ENCODE measurements at places on chromosomes 5 and 9.
A peak's percentile ranks its signal among the peaks of the same experiment; 100 is the strongest.

- no peak for DNase-seq
Observed at GRCh38 chr9:106449336-106449927, 413.5 kb upstream of the ZNF462 start.

- no peak for DNase-seq
Observed at GRCh38 chr5:38642189-38642911, 85.9 kb upstream of the LIFR start.

DNA sequence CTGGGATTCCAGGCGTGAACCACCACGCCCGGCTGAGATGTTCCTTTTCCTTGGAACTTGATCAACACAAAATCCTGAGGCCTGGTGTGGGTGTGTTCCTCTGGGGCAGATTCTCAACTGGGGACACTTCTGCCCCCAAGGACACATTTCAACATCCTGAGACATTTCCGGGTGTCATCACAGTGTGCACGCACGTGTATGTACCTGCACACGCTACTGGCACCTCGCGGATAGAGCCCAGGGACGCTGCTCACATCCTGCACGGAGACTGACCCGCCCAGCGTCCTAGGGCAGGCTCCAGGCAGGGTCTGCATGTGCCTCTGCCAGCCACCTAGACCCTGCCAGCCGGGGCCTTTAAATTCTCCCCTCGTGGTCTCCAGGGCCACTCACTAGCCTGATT, 8.0 kb downstream of the SAPCD2 start:
- DNase-seq, result no peak

DNA sequence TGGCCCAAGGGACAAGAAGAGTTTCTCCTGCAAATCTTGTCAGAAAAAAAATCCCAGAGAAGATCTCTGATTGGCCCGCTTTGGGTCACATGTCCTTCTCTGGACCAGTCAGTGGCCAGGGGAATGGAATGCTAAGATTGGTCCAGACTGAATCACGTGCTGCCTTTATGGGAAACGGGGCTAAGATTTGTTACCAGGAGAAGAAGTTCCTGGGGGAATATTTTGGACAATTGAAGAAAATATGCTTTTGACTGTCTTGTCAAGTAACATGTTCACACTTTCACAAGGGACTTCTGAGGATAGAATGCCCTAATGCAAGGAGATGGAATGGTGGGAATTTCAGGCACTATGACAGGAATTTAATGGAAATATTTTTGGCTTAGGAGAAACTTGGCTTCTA, 74.1 kb upstream of the SH3PXD2B start:
- no peak for DNase-seq

- no peak for DNase-seq
Observed at GRCh38 chr5:96905864-96906263, 29.6 kb downstream of the ERAP2 start.

GRCh38 chr9:38662763-38663593, 42.6 kb upstream of the ANKRD18A start:
- DNase-seq, result no peak

GRCh38 chr9:99594056-99594780, 227.5 kb upstream of the NR4A3 start:
- DNase-seq, result no peak

- no peak for DNase-seq
Observed at GRCh38 chr5:130286971-130287370, 382.7 kb downstream of the CHSY3 start.

DNA sequence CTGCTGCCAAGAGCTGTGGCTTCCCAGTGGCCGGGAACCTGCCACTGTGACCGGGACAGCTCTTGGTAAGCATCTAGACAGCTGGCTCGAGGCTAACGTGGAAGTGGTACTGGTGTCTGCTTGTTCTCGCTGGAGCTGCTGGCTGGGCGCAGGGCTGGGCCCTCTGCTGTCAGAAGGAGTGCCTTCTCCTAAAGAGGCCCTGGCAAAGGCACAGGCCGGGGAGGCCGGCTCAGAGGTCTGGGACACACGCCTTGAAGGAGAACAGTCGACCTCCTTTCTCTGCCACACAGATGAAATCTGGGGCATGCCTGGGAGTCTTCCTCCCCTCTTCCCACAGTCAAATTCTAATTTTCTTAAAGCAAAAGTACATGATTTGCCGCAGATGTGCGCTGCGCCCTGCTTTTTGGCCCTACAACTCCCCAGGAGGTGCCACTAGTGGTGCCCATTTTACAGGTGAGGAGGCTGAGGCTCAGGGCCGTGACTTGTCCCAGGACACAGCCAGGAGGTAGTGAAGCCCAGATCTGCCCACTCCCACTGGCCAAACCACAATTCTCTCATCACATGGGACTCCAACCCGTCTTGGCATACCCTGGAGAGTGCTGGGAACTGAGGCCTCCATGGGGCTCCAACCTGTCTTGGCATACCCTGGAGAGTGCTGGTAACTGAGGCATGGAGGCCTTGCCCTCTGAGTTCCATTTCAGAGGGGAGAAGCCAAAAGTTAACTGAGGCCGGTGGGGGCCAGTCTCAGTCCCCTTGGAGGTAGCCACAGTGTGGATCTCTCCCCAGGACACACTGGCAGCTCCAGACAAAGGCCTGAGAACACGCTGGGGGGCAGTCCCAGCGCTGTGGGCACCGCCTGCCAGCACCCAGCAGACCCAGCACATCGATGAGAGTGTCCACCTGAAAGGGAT, 12.0 kb upstream of the RXRA start:
- no peak for DNase-seq

DNA sequence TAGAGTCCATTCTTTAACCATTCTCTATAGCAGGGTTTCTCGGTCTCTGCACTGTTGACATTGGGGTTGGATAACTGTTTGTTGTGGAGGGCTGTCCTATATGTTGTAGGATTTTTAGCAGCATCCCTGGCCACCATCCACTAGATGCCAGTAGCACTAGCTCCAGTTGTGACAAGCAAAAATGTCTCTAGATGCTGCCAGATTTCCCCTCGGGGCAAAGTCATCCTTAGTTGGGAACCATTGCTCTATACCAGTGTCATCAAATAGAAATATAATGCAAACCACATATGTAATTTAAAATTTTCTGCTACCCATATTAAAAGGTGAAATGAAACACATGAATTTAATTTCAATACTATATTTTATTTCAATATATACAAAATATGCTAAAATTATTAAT, 2.9 kb downstream of the TTC23L start:
- DNase-seq, result no peak

GRCh38 chr5:96256795-96257470, 176.1 kb downstream of the PCSK1 start:
- peak; percentile 21 for DNase-seq

DNA sequence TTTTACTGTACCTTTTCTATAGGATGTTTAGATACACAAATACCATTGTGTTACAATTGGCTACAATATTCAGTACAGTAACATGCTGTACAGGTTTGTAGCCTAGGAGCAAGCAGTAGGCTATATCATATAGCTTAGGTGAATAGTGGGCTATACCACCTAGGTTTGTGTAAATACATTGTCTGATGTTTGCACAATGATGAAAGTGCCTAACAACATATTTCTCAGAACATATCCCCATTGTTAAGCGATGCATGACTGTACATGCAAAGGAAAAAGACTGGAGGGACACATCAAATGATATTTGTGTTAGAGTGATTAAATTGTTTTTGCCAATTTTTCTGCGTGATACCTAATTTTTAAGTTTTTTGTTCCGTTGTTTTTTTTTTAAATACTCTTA, 5.3 kb downstream of the CHMP5 start:
- DNase-seq, result no peak

DNA sequence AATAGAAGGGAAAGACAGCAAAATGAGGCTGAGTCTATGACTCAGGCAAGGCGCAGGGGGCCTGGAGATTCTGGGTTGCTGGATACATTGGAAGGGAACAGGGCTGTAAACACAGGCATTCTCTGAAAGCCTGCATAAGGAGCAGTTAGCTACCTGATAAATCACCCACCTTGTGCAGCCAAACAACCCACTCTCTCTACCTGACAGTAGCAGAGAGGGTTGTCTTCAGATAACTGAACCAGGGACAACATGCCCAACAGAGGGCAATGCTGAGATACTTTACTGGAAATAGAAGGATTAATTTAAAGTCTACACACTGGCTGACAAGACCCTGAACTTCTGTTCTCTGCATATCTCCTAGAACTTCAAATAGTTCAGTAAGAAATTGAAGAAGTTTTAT, 161.6 kb downstream of the KCTD16 start:
- no peak for DNase-seq

GRCh38 chr5:601771-602465, 10.2 kb upstream of the CEP72 start:
- no peak for DNase-seq

- no peak for DNase-seq
Observed at GRCh38 chr9:7871977-7872730, 72.6 kb upstream of the DMAC1 start.

DNA sequence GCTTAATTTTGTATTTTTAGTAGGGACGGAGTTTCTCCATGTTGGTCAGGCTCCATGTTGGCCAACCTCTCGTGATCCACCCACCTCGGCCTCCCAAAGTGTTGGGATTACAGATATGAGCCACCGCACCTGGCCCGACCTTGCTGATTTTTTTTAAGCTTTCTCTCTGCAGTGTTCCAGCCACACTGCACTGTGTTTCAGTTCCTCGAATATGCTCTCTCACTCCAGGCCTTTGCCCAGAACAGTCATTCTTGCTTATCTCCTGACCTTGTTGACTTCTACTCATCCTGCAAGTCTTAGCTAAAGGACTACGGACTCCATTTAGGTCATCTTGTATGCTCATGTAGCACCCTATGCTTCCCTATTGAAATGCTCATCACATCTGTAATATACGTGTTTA, 3.3 kb downstream of the SNAPC3 start:
- no peak for DNase-seq

DNA sequence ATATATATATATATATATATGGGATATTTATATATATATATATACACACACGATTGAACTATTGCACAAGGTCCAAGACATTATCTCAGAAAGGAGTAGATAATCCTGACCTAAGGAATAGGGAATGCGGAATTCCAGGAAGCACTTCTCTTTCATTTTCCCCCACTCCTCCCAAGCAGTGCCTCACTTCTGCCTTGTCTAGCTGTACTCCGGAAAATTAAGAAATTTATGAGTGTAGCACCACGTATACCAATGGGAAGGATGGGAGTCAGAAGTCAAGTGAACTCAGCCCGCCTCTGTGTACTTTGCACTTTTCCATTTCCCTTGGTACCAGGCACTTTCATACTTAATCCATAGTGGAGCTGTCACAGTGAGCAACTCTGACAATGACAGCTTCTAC, 10.9 kb downstream of the SLC36A1 start:
- DNase-seq, result no peak

DNA sequence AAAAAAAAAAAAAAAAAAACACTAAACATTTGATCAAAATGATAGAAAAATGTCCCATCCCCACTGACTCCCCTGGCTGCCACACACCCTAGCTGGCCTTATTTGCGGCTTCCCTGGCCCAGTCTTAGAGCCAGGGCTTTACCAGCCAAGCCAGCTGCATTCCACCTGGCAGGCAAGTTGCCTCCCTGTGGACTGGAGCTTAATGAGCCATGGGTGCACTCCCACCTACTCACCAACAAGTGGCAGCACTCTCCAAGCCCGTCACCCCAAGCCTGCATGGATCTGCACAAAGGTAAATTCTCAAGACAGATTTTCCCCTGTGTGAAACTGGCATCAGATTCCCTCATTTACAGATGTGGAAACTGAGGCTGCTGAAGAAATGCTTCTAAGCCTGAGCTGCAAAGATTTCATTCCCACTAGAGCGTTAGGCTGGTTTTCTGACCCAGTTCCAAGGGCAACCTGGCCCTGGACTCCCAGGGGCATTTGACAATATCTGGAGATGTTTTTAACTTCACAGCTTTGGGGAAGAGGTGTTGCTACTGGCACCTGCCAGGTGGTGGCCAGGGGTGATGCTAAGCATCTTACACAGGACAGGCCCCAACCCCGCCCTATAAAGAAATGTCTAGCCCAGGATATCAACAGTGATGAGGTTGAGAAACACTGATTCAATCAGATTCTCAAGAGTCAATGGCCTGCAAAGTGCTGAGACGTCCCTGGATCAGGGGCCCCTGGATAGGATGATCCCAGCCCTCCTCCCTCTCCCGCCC, 21.9 kb upstream of the VDAC1 start:
- DNase-seq, result peak; percentile 81
